Mammary epithelial cell (primary cell): ENCODE measurements at places on chromosomes 6 and 20.

GRCh38 chr20:38842558-38842981, 37.1 kb downstream of the PPP1R16B start:
- DNase-seq: no peak

- DNase-seq: no peak
Observed at GRCh38 chr6:107490566-107491137, 735 bp downstream of the SOBP start.

GRCh38 chr6:168155193-168155592, 76.2 kb upstream of the FRMD1 start:
- no peak for DNase-seq

- DNase-seq: no peak
Observed at GRCh38 chr20:39785252-39785917, 823.2 kb downstream of the DHX35 start.

DNA sequence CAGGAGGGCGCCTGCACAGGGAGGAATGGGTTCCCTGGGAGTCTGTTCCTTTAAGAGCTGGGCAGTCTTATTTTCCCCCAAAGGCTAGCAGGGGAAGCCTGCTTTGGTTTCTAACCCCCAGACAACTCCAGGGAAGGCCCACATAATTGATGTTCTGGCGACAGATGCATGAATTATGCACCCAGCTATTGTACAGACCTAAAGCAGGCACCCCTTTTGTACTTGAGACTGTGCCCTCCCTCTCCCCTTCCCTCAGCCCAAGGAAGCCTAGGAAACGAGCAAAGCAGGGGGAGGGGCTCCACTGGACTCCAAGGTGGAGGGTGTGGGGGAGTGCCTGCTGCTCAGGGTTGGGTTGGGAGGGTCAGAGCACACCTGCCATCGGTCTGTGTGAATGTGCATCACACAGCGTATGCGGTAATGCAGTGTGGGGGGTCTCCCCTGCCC, 102.1 kb downstream of the KCNB1 start:
- DNase-seq: no peak

GRCh38 chr6:77324866-77325265, 138.4 kb downstream of the HTR1B start:
- DNase-seq: no peak

- no peak for DNase-seq
Observed at GRCh38 chr6:21772884-21773575, 179.5 kb downstream of the SOX4 start.

GRCh38 chr6:52588710-52589091, 11.8 kb upstream of the TRAM2 start:
- no peak for DNase-seq
